ENCODE measurements at places on chromosomes 6 and 20. TPM values are rescaled to one million over a fixed set of nuclear protein-coding genes. Genes with fewer than 3 reads are reported as not detected.

ADGRG6 gene
- total RNA-seq: 1.1 TPM

PRDM13 gene
- total RNA-seq: not detected

MATN4 gene
- total RNA-seq: not detected

TEAD3 gene
- total RNA-seq: 4.4 TPM

POFUT1 gene
- total RNA-seq: 35.8 TPM
